GM23248 (cell line): ENCODE measurements at places on chromosomes 5 and 9.
A peak's percentile ranks its signal among the peaks of the same experiment; 100 is the strongest.

- no peak for DNase-seq
Measured at GRCh38 chr5:54450542-54450941, 5.0 kb upstream of the HSPB3 start.

DNA sequence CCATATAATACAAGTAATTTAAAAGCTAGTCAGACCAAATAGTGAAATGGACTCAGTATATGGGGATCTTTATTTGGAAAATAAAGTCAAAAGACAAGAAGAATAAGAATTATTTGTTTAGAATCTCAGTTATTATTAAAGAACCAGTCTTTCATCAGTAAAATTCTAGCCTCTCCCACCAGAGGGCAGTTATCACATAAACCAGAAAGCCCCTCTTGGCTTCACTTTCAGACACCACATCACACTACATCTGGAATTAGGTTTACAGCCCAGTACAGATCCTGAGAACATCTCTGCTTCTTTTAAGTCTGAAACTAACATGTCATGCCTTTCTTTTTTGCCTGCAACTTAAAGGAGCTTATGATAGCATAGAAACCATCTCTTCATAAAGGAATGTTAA is 12.2 kb upstream of the HSPB3 start:
- peak; percentile 62 for DNase-seq

GRCh38 chr5:14552017-14552416 is 29.6 kb upstream of the OTULINL start:
- peak; percentile 6 for DNase-seq

DNA sequence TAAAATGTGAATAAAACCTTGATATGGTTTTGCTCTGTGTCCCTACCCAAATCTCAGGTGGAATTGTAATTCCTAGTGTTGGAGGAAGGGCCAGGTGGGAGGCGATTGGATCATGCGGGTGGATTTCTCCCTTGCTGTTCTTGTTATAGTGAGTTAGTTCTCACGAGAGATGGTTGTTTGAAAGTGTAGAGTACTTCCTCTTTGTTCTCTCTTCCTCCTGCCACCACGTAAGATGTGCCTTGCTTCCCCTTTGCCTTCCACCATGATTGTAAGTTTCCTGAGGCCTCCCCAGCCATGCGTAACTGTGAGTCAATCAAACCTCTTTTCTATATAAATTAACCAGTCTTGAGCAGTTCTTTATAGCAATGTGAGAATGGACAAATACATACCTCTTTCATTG is 34.9 kb downstream of the TARS1 start:
- DNase-seq = no peak

DNA sequence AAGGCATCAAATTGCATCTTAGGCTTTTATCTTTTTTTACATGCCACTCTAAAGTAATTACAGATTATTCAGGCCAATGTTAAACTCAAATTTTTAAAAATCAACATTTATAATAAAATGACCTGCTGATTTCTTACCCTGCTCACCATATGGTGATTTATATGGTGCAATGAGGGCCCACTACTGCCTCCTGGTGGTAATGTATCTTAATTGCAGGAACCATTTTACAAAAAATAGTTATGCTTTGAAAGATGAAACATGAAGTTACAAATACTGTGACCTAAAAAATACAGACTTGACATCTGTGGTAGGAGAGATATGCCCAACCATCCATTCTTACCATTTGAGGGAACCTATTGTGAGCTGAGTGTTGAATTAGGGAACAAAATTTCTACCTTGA is 292.6 kb upstream of the TAS2R1 start:
- no peak for DNase-seq

GRCh38 chr9:134408389-134408788 is 82.1 kb downstream of the RXRA start:
- DNase-seq = no peak

GRCh38 chr9:83554278-83554677 is 16.1 kb upstream of the FRMD3 start:
- DNase-seq = no peak
